Activated CD8-positive, alpha-beta memory T cell treated with anti-CD3 and anti-CD28 coated beads for 36 hours (primary cell): ENCODE measurements at places on chromosomes 5 and 9. TPM values are rescaled to one million over a fixed set of nuclear protein-coding genes. Genes with fewer than 3 reads are reported as not detected.

TUT7 gene
- total RNA-seq: 33.0 TPM

TMEFF1 gene
- total RNA-seq: 0.36 TPM

BARHL1 gene
- not detected for total RNA-seq

RMRP gene
- total RNA-seq: 9,295 TPM

SHOC1 gene
- total RNA-seq: not detected

TESK1 gene
- total RNA-seq: 51.6 TPM

MARCOL gene
- not detected for total RNA-seq

PAEP gene
- total RNA-seq: not detected

ARID3C gene
- 0.25 TPM for total RNA-seq

CAMSAP1 gene
- 32.1 TPM for total RNA-seq

CER1 gene
- total RNA-seq: not detected

BTNL9 gene
- total RNA-seq: not detected

ST8SIA4 gene
- 46.0 TPM for total RNA-seq

PTGER4 gene
- 39.9 TPM for total RNA-seq

SLC45A2 gene
- total RNA-seq: 0.27 TPM

NDST1 gene
- total RNA-seq: 3.2 TPM

C9orf50 gene
- not detected for total RNA-seq

AGXT2 gene
- not detected for total RNA-seq

HSD17B3 gene
- total RNA-seq: not detected

FGF10 gene
- not detected for total RNA-seq

PTPRD gene
- total RNA-seq: 0.10 TPM

MAN2A1 gene
- 26.9 TPM for total RNA-seq

OTP gene
- not detected for total RNA-seq

AQP7 gene
- total RNA-seq: not detected

C9 gene
- total RNA-seq: not detected

CBY3 gene
- total RNA-seq: 0.55 TPM

FBP1 gene
- total RNA-seq: 0.13 TPM

ADRA1B gene
- not detected for total RNA-seq

PIP5KL1 gene
- 1.0 TPM for total RNA-seq

C1QTNF3 gene
- 0.92 TPM for total RNA-seq

DPYSL3 gene
- 0.34 TPM for total RNA-seq

SAXO1 gene
- total RNA-seq: 0.23 TPM

GPRIN1 gene
- 3.0 TPM for total RNA-seq

HSD17B4 gene
- total RNA-seq: 78.6 TPM

GNA14 gene
- total RNA-seq: not detected

C9orf153 gene
- 0.19 TPM for total RNA-seq

NFX1 gene
- 41.2 TPM for total RNA-seq

IL3 gene
- 68.0 TPM for total RNA-seq

SMIM32 gene
- not detected for total RNA-seq

KLF9 gene
- total RNA-seq: 22.0 TPM

SLC35A4 gene
- total RNA-seq: 116 TPM

DBH gene
- total RNA-seq: not detected

GRM6 gene
- not detected for total RNA-seq

SHISAL2B gene
- total RNA-seq: not detected
